ENCODE measurements at places on chromosomes 6 and 20. TPM values are rescaled to one million over a fixed set of nuclear protein-coding genes. Genes with fewer than 3 reads are reported as not detected.

Gene KCNK16
- total RNA-seq, result 2.9 TPM

Gene TTK
- total RNA-seq, result 0.33 TPM

Gene SLC17A5
- 11.2 TPM for total RNA-seq

Gene EGFL8
- 5.7 TPM for total RNA-seq

Gene DOP1A
- total RNA-seq, result 26.7 TPM

Gene GJE1
- not detected for total RNA-seq

Gene KIF25
- not detected for total RNA-seq

Gene MAPK13
- total RNA-seq, result 32.2 TPM

Gene PCMT1
- total RNA-seq, result 26.7 TPM

Gene SMOC2
- 22.7 TPM for total RNA-seq

Gene TRDN
- total RNA-seq, result not detected

Gene OVOL2
- 3.6 TPM for total RNA-seq

Gene ENPP4
- total RNA-seq, result 9.9 TPM

Gene SAMHD1
- 116 TPM for total RNA-seq

Gene ARMC12
- total RNA-seq, result not detected

Gene ZSCAN23
- 2.3 TPM for total RNA-seq

Gene RUNX2
- total RNA-seq, result 1.0 TPM

Gene ABHD16B
- not detected for total RNA-seq

Gene XKR7
- total RNA-seq, result 0.26 TPM

Gene TFAP2A
- total RNA-seq, result not detected

Gene HTR1E
- not detected for total RNA-seq

Gene BIRC7
- total RNA-seq, result not detected

Gene TP53TG5
- total RNA-seq, result not detected

Gene CLPSL2
- total RNA-seq, result not detected

Gene PRICKLE4
- total RNA-seq, result 4.4 TPM

Gene GHRH
- total RNA-seq, result not detected

Gene FOXS1
- not detected for total RNA-seq

Gene ADTRP
- not detected for total RNA-seq

Gene SOX18
- 17.1 TPM for total RNA-seq

Gene CCN5
- 18.2 TPM for total RNA-seq

Gene COL9A3
- 69.5 TPM for total RNA-seq

Gene LRRN4
- 11.2 TPM for total RNA-seq

Gene GATA5
- total RNA-seq, result not detected

Gene HSPA12B
- total RNA-seq, result 4.4 TPM

Gene EYS
- total RNA-seq, result 0.26 TPM

Gene LGSN
- under 0.01 TPM for total RNA-seq

Gene SLC4A11
- 0.52 TPM for total RNA-seq

Gene NRN1
- 0.99 TPM for total RNA-seq
